ENCODE measurements at places on chromosomes 11 and 22.

GRCh38 chr11:130909650-130910049, 6.6 kb downstream of the SNX19 start:
- peak; percentile 48 for DNase-seq

DNA sequence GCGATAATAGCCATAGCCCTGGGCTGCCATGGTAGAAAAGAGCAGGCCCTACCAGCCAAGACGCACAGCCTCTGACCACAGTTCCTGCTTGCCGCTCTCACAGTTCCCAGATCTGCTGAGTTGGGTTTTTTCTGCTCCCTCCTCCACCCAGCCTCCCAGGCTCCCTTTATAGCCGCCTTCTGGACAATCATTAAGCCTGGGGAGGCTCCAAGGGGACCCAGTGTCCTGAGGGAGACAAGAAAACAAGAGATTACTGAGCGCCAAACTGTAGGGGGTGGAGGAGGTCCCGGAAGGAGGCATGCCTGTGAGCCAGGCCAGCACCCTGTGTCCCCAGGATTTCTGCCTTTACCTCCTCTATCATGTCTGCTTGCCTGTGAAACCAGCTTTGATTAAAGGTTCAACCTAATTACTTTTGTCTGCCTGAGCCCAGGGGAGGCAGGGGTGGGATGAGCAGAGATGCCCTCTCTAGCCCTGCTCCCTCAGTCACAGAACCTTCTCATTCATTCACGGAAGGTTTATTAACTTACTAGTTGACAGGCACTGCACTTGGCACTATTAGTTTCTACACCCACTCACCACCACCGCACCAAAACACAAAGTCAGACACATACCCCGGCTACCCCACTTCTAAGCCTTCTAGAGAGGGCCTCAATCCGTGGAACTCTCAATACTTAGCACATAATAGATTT, 1.2 kb downstream of the SLC37A4 start:
- DNase-seq: peak; percentile 8

GRCh38 chr11:46422588-46422987, 31.0 kb upstream of the CHRM4 start:
- DNase-seq: no peak

- no peak for DNase-seq
Observed at GRCh38 chr11:78061088-78061920, 2.4 kb upstream of the THRSP start.

GRCh38 chr11:2975594-2975993, 16.5 kb downstream of the NAP1L4 start:
- peak; percentile 26 for DNase-seq

DNA sequence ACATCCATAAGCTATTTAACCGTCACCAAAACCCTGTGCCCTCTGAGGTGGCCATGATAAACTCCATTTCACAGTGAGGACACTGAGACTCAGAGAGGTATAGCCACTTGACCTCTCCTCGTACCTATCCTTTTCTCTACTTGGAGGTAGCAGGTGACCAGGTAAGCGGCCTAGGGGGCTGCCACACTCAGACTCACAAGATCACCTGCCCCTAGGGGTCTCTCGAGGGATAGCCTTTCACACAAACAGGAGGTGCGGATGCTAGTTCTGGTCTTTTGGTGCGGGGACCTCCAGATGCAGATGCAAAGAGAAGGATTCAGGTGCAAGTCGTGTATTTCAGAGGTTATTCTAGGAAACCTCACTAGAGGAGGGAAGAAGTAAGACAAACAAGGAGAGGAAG, 14.6 kb downstream of the MS4A18 start:
- DNase-seq: no peak

- DNase-seq: no peak
Observed at GRCh38 chr11:97742717-97743116, 1278.0 kb upstream of the CNTN5 start.

DNA sequence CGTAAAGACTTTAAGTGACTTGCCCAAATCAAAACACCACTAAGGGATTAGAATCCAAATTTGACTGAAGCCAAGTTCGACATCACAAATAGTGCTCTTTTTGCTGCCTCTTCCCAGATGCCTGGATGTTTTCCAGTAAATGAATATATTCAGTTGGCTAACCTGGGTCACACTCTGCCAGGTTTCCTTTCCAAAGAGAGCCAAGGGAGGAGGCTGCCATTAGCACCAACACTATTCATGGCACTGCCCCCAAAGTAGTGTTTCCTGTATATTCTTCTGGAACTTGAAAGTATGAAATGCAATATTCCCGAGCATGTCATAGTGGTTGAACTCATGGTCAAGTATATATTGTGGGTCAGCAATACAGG, 219.3 kb upstream of the UBASH3B start:
- no peak for DNase-seq

DNA sequence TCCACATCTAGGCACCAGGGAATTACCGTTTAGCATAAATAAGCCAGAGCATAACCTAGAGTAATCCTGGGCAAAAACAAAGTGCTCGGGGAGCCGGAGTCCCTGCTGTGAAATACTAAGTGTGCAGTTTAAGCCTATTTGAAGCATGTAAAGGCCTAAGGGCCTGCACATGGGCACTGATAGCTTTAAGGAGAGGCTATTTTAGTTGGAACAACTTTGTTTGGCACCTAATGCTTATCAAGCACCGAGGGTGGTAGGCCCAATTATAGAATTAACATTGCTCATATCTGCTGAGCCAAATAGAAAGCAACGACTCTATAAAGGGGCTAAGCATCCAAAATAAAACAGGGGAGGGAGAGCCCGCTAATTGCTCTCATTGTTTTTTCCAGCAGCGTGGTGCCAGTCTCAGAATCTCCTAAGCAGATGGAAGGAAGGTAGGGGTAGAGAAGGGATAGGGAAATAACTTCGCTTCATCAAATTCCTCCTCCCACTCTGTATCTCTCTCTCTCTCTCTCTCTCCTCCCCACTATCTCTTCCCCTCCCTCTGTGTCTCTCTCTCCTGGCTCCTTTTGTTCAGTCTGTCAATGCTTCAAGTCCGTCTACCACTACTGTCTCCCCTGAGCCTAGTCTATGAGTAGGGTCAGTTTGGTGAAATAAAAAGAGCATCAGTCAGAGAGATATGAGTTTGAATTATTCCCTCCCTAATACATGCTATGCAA, 292.8 kb downstream of the NXPE2 start:
- DNase-seq: no peak

DNA sequence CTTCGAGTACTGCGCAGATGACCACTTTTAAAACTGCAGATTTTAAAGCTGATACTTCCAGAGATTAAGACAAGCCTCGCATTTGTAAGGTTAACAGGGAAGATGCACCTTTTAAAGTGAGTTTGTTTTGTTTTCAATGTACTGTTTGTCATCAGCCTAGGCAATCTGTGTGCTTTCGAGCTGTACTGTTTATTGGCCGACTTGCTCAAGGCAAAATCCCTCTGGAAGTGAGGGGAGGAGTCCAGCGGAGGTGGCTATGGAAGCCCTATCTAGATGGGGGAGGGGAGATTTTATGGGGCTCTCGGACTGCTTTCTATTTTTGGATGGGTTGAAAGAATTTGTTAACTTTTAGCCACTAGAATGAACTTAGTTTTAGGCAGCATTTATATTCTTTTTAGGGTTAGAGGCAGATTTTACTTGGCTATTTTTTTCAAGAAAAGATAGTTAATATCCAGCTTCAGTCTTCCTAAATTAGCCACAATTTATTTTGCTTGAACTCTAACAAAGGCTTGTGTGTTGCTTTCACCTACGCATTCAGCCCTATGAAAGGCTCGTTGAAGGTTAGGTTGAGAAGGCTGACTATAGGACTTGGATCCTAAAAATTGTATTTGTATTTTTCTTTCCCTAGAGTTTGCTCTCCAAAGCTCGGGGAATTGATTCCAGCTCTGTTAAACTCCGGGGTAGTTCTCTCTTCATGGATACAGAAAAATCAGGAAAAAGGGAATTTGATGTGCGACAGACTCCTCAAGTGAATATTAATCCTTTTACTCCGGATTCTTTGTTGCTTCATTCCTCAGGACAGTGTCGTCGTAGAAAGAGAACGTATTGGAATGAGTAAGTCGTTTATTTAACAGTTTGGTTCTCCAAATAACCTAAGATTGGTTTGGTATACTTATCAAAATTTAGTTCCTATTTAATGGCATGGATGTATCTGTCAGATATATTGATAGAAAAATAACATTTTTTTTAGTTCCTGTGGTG, 2.1 kb downstream of the WEE1 start:
- DNase-seq: peak; percentile 85

- DNase-seq: no peak
Observed at GRCh38 chr22:22460060-22460459, 48.5 kb downstream of the ZNF280B start.

GRCh38 chr11:44630511-44631210, 65.2 kb downstream of the CD82 start:
- DNase-seq: no peak

DNA sequence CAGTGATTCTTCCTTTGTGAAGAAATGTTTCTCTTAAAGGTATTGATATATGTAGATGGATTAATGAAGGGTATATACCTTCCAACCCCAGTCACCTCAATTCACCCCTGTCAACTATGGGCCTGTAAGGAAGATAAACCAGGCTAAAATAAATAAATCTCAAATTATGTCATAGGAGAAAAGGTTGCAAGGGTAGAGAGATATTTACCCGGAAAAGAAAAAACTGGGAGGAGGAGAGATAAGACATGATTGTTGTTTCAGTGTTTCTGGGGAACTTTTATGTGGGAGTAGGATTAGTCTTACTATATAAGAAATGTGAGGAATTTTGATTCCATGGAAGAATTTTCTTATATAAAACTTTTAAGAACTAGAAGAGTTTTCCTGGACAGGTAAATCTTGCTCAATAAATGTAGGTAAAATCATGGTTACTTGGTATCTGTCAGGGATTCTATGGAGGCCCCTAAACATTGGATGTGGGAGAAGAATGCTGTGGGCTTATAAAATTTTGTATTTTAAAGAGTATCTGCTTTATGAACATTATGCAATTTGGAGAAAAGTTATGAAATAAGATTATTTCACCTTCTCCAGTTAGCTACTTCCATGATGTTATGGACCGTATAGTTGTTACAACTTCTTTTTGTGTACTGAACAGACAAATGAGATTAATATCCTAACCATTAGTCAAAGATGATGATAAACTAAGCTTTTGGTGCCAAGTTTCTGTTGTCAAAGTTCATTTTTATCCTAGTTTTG, 6.4 kb downstream of the YAP1 start:
- DNase-seq: no peak

GRCh38 chr11:61962213-61963015, 5.0 kb downstream of the FTH1 start:
- DNase-seq: peak; percentile 38
